ENCODE measurements at places on chromosomes 3 and 15.

GRCh38 chr3:71680603-71681002, 44.6 kb downstream of the EIF4E3 start:
- DNase-seq = no peak

DNA sequence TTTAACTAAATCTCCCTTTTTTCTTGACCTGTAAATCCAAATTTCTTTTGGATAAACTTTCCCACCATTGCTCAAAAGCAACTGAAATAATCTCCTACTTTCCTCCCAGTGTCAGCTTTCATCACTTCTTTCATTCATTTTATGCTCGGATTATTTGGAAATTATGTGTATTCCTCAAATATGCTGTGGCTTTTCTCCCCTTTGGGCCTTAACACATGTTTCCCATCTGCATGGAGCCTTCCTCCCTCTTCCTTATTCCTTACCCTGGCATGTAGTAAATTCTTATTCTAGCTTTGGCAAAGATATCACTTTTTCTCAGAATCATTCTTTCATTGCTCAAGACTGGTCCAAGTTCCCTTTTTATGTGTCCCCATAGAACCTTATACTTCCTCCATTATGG, 41.8 kb upstream of the TUSC7 start:
- DNase-seq = no peak

GRCh38 chr15:65646486-65646885, 24.7 kb downstream of the SLC24A1 start:
- DNase-seq = no peak

DNA sequence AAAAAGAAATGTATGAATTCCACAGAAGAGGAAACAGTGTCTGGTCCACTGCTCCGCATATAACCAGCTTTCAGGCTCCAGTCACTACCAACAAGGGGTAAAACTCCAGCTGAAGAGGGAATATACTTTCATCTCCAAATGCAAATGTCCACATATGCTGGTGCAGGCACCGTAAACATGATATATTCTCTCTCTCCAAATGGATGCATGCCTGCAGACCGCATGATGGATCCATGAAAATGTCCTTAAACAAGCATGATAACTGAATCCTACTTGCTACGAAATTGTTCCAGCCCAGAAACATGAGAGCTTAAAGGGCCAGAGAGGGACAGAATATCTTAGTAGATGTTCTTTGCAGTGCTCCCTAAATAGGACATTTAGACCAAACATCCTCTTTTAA, 150.3 kb upstream of the FEZF2 start:
- DNase-seq = no peak

- no peak for DNase-seq
Observed at GRCh38 chr3:33437556-33438283, 2.5 kb downstream of the UBP1 start.

All from GM18507 (cell line).